ENCODE measurements at places on chromosomes 4 and X.

- DNase-seq: no peak
Observed at GRCh38 chr4:107800706-107801105, 24.0 kb upstream of the SGMS2 start.

DNA sequence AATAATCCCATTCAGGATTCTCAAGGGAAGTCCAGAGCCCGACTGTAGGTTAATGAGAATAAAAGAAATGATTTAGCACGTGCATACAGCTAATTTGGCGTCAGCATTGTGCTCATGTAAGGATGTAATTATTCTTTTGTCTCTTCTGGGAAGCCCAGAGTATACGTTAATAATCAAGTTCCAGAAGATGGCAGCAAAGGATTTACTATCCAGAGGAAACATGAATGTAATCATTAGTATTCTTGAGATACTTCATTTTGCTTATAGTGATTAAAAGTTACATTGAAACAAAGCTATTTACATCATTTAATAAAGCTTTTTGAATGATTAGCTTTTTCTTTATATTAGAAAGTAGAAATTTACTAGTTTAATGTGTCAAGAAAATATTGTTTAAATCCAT, 27.1 kb upstream of the MAP9 start:
- DNase-seq: no peak

- no peak for DNase-seq
Observed at GRCh38 chrX:42585842-42586621, 191.9 kb downstream of the PPP1R2C start.

DNA sequence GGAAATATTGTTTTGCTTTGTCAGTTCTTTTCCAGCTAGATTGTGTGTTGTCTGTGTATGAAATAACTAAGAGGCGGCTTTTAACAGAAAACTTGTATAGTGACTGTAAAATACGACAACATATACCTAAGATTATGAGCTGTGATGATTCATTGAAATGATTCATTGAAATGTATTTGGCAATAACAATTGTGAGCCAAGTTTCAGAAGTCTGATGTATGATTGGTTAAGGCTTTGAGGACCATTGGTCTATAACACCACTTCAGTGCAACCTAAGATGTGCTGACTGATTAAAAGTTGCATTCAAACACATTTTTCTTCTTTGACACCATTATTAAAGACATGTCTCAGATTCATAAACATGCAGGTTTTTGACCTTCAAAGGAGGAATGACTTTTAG, 76.6 kb downstream of the PTPN13 start:
- no peak for DNase-seq

DNA sequence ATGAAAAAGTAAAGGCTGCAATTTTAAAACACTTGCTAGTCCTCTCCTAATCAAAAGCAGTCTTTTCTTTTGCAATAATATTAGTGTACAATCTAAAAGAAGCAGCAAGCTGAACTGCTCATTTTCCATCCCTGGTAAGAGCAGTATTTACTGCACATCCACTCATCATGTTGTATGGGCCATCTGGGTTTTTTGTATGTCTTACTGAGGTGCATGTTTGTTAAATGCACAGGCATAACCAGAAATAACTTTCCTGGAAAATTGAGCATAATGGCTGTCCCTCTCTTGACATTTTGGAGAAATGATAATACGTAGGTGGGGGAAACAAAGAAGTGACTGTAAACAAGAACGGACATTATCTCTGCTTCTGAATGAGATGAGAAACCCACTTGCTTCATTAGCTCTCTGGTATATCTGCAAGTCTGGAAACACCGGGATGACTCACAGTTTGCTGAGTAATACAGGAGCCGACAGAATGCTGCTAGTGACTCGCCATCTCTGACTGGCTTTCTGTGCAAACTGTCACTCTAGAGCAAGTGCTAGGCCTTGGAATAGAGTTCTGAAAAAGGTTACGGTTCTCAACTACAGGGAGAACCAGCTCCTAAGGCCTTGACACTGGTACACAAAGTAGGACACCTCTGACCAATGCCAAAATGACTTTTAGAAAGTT, 85.7 kb upstream of the MTM1 start:
- no peak for DNase-seq

- no peak for DNase-seq
Observed at GRCh38 chr4:52751487-52751911, 274 bp upstream of the ERVMER34-1 start.

GRCh38 chrX:154417157-154417556, 5.8 kb downstream of the TAFAZZIN start:
- DNase-seq: no peak

DNA sequence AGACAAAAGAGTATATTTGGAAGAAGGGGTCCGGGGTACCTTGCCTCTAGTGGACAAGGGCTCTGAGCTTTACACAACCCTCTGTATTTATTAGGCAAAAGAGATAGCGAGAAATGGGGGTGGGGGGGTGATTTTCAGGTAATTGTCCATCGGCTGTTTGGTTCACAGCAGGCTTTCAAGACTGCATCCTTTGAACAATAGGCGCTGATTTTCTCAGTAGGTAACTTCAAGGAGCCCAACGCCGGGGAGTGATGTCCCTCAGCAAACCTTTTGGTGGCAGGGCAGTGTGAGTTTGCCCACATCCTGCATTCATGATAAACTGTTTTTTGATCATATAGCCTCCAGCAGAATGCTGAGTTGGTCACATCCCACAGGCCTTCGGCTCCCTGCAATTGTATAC, 61.6 kb downstream of the KDM5C start:
- no peak for DNase-seq

DNA sequence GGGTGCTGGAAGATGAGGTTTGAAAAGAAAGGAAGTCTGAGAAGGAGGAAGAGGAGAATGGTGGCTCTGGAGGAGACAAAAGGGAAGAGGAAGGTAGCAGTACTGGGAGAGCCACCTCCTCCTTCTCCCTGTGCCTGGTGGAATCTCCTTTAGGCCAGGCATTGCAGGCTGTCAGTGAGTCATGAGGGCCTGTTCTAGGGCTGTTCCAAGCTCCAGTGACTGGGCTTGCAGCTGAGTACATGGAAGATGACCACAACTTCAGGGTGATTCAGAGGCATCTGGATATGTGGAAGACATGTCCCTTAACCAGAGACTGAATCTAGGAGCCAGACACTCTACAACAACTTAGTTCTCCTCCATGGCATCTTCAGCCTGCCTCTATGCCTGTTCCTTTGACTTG, 107.8 kb downstream of the EFNB1 start:
- no peak for DNase-seq

- DNase-seq: no peak
Observed at GRCh38 chr4:8532245-8532781, 47.9 kb upstream of the GPR78 start.

- DNase-seq: no peak
Observed at GRCh38 chr4:146186596-146186995, 11.1 kb downstream of the LSM6 start.

- DNase-seq: no peak
Observed at GRCh38 chrX:136711147-136711546, 63.2 kb downstream of the CD40LG start.

DNA sequence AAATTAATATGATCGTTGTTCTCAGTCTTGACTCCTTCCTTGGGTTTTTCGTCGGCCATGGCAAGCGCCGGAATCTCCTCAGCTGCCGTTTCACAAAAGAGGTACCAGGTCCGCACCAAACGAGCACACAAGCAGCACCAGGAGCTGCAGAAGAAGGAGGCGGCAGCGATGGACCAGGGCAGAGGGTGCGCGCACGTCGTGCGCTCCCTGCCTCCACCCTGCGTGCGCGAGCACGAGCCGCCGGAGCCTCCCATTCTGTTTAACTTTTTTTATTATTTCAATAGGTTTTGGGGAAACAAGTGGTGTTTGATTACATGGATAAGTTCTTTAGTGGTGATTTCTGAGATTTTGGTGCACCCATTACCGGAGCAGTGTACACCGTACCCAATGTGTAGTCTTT, 158.2 kb downstream of the PLS3 start:
- no peak for DNase-seq

DNA sequence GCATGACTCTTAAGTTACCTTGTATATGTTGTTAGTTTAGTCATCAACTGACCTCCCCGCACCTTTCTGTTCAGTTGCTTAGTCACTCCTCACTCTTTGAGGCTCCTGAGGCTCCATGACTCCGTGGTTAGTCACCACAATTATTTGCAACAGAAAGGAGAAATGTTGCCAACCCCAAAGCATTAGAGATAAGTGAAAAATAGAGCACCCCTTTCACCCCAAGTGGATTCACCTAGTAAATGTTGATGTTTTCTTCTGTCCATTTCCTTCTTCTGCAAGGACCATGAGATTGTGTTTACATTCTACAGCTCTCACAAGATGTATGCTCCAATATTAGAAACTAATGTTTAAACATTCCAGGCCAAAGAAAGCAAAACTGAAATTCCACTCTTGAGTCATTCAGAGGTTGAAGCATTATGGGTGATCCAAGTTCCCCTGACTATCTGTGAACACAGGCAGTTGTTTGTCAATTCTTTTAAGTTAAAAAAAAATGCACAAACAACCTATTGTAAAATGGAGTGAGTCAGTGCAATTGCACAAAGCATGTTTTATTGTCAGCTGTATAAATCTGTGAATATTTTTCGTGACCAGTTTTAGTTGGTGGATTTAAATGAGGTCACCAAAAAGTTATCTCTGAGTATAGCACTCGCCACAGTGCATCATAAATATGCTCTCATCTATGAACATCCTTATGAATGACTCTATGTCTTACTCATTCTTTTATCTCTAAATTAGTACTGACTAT, 552.4 kb upstream of the MAGEB2 start:
- no peak for DNase-seq

DNA sequence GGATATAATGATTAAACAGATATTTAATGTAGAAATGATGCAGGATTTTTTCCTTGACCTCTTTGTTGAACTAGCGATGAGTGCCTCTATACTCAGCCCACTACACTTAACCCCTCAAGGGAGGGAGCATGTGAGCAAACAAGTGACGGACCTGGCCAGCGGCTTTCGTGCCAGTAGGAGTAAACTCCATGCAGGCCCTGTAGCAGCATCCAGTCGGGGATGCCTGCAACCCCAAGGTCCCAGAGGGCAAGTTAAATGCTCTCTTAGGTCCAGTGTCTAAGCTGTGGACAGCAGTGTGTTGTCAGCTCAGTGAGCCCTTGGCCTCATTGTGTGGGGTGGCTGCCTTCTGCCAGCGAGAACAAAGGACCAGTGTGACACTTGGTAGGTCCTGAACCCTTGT, 708.7 kb downstream of the TECRL start:
- DNase-seq: no peak

GRCh38 chr4:114691865-114692264, 93.3 kb downstream of the UGT8 start:
- DNase-seq: no peak

DNA sequence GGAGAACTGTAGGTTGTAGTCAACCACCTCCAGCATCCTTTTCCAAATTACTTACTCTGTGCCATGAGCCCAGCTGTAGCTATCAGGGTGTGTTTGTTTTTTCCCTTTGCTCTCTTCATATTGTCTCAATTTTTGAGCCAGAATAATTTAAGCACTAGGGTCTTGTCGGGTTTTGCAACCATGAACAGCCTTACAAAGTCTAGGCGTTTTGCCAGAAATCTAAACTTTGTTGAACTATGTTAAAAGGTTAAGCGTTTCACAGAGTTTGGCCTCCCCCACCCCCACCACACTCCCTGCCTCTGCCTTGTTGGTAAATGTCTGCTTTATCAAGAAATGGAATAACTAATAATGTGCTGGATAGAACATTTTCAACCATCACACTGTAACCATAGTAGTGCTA, 190.6 kb upstream of the TTC29 start:
- DNase-seq: no peak

DNA sequence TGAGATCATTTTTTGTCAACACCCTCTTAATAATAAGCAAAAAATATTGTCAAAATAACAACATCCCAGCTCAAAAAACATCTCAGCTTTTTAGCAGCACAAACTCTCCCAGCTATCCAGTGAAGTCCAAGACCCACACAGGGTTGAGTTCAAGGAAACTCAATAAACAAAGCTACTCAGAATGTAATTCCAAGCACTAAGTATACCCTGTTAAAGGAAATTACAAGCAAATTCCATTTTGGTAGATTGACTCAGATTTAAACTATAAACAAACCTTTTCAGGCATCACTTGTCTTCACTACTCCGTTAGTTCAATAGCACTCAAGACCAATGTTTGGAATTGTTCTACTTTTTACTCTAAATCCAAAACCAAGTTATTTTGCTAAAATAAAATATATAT, 506.0 kb upstream of the INTU start:
- no peak for DNase-seq

DNA sequence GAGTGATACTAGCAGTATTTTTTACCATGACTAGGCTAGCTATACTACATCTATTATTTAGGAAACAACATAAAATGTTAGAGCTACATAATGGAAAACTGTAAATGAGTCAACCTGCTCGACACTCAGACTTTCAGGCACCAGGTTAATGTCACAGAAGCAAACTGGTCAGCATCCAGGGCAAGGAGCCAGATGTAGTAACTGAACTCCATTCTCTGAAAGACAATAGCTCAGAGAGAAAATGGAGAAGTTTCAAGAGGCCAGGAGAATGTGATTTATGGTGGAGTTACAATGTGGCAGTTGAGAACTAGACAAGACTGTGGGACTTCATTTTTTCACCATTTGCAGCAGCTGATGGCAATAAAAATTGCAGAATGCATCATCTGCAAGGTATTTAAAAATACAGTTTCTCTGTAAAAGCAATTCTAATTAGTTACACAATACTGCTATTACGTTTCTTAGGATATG, 342.7 kb upstream of the PABPC4L start:
- no peak for DNase-seq

DNA sequence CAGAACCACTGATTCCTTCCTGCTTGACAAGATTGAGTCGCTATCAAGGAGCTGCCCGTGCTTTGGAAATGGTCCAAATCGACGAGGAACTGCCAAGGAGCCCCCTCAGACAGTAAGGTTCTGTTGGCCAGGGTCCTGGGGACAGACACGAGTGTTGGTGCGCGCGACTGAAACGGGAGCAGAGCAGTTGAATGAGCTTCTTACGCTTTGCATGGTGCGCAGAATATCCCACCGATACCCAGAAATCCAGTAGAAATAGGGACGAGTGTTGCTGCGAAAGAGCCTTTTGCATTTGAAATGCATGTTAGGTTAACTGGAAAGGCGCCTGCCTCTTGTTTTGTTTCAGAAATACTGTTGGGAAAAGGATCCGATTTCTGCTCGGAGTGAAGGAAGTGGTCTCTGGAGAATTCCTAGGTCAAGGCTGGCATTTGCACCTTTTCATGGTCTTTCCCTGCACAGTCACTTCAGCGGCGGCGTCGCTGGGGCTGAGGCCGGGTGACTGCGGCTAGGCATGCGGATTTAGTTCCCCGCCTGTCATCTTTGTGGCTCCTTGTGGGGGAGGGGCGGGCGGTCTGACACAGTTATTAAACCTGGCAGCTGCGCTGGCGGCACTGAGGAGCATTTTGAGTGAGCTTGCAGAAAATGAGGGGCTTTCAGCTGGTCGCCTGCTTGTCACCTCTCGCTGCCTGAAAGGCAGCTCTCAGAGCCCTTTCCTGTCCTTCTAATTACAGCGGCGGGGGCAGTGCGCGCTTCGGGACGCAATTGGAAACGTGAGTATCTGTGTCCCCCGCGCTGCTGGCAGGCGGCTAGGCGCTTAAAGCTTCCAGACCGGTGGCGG, 51.5 kb upstream of the TRIM2 start:
- no peak for DNase-seq

GRCh38 chr4:4861390-4862018, 2.0 kb downstream of the MSX1 start:
- no peak for DNase-seq

Data from cortex of kidney (tissue), 1 donor.